A673 (cell line): ENCODE measurements at places on chromosomes 13 and 19. TPM values are rescaled to one million over a fixed set of nuclear protein-coding genes. Genes with fewer than 3 reads are reported as not detected.

Gene CBLC
- total RNA-seq: not detected in 2 replicates

DNA sequence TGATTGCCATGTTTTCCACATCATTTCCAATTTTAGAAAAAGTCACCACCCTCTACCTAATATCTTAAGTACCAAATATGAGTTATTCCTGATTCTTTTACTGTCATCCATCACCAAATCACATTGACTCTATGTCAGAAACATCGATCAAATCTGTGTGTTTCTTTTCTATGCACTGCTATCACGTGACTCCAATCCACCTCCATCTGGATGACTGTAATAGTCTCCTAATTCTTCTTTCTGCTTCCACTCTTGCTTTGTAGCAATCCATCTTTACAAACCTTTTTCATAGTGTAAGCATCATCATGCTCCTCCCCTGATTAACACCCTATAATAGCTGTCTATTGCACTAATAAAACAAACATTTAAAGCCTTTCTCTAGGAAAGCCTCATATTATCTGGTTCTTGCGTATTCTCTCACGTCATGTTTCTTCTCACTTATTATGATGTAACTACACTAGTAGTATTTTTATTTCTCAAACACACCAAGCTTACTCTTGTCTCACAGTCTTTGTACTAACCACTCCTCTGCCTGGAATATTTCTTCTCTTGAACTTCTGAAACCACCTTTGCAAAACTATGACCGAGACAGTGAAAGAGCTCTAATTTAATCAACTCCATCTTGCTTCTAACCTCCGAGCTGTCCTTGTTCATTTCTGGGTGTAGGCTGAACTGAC, 10.7 kb upstream of the FPR3 start:
- no peak for DNase-seq

Gene TICAM1
- 5.6 and 7.0 TPM in 2 replicates for total RNA-seq

GRCh38 chr13:74662905-74663304, 528.7 kb upstream of the KLF12 start:
- DNase-seq: no peak

Gene TUBB4A
- 27.0 and 45.2 TPM in 2 replicates for total RNA-seq

- DNase-seq: no peak
Measured at GRCh38 chr19:38267761-38268483, 3.5 kb downstream of the SPINT2 start.

DNA sequence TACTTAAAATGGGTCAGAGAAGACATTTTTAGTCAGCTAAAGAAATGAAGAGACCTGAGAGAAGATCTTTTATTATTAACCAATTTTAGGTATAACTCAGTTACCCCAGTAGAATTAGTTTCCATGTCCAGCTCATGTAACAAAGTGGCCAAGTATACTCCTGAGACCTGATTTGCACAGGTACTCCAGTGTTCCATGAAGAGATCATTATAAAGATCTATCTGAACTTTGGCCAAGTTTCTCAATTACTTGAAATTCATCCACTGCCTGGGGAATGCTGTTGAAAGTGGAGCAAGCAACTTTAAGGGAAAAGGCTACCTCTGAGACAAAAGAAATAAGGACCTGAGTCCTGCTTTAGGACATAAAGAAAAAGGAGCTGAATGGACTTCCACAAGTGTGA, 47.0 kb downstream of the EDNRB start:
- no peak for DNase-seq

DNA sequence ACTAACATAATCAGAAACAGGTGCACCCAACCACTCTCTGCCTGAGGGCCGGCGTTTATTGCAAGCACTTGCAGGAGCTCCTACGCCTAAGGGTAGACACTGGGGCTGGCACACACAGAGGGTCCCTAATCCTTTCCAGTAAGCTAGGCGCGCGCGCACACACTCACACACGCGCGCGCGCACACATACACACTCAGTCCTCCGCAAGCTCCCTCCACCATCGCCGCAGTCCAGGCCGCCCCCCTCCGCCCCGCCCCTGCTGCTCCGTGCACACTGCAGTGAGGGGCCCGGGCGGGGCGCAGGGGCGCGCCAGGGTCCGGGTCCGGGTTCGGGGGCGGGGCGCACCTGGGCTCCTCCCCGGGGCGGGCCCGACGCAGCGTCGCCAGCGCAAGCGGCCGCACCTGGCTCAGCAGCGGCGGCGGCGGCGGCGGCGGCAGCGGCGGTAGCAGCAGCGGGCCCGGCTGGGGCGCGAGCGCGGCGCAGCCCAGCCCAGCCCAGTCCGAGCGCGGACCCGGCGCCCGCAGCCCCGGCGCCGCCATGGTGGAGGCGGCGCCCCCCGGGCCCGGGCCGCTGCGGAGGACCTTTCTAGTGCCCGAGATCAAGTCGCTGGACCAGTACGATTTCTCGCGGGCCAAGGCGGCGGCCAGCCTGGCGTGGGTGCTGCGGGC, at the start of gene CAMSAP3:
Gene CAMSAP3 (plus strand): TSS at position 398 of the 668 bp plus-strand sequence. CDS start 140 bp downstream, at position 538.
- peak; percentile 67 for DNase-seq

Gene CLEC17A
- not detected in 2 replicates for total RNA-seq

Gene THSD1
- 0.13 and 0.39 TPM in 2 replicates for total RNA-seq

GRCh38 chr13:99415851-99416331, 85.4 kb upstream of the TM9SF2 start:
- no peak for DNase-seq

Gene PSG3
- total RNA-seq: not detected in 2 replicates

DNA sequence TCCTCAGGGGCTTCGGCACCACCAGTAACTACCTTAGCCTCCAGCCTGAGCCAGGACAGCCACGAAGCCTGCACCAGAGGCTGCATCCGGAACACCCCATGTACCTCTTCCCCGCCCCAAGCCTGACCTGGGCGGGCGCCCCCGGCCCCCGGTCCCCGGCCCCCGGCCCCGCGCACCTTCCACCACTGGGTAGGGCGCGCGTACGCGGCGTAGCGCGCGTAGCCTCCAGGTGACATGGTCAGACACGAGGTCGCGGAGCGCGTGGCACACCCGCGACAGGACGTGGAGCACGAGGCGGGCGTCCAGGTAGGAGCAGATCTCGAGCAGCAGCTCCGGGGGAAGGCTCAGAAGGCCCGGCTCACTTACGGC, 450 bp downstream of the FBXW9 start:
- DNase-seq: no peak

- no peak for DNase-seq
Measured at GRCh38 chr13:45576466-45576865, 39.1 kb downstream of the ERICH6B start.

GRCh38 chr13:80499536-80500290, 158.8 kb upstream of the SPRY2 start:
- no peak for DNase-seq

DNA sequence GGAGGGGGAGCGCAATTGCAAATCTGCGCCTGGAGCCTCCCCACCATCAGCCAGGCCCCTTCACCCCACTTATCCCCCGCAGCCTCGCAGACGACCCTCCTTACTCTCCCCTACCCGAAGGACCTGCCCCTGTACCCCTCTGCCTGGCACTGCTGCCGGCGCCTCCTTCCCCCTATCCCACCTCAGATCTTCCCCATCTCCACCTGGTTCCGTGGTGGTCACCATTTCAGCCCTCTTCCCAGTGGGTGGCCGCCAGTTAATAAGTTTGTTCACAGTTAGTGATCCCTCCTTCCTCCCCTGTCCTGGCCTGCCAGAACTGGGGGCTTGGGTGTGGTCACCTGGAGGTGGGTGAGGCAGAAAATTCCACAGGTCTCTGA, 397 bp downstream of the SLC44A2 start:
- no peak for DNase-seq

Gene PABPC3
- 0.24 TPM in 1 of 2 replicates, not detected in the other for total RNA-seq

DNA sequence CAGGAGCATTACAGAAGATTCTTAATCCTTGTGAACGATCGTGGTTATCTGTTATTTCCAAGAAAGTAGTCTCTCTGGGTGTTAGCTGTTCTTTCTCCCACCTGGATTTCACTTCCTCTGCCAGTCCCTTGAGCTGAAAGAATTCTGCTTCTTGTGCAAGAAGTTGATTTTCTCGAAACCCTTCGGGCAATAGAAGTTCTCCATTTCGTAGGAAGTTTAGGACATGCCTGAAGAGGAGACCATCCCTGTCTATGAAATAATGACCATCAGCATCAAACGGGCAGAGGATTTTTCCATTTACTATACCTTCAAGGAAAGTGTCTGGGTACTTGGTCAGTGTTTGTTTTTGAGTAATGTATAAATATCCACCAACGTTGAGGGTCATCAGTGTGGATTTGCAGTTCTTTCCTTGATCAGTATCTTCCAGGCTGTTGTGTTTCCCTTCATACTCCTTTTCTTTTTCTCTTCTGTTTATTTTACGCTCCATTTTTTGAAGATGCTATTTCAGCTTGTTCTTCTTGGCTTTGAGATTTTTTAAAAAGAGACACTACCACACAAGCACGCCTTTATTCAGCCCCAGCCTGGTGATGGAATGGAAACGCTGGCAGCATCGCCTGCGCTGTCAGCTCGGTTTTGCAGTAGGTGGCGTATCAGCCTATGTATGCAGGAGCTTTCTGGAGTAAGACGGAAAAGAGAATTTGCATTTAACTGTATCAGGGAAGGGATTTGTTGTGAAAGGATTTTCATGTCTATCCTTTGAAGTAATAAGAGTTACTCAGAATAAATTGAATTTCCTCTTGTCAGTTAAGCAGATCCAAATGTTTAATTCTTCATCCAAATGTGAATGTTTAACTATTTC, 6.5 kb downstream of the KCTD4 start:
- DNase-seq: peak; percentile 58

Gene FOXA3
- total RNA-seq: not detected in 2 replicates

GRCh38 chr13:36712770-36713169, 39.0 kb downstream of the SERTM1 start:
- peak; percentile 64 for DNase-seq

DNA sequence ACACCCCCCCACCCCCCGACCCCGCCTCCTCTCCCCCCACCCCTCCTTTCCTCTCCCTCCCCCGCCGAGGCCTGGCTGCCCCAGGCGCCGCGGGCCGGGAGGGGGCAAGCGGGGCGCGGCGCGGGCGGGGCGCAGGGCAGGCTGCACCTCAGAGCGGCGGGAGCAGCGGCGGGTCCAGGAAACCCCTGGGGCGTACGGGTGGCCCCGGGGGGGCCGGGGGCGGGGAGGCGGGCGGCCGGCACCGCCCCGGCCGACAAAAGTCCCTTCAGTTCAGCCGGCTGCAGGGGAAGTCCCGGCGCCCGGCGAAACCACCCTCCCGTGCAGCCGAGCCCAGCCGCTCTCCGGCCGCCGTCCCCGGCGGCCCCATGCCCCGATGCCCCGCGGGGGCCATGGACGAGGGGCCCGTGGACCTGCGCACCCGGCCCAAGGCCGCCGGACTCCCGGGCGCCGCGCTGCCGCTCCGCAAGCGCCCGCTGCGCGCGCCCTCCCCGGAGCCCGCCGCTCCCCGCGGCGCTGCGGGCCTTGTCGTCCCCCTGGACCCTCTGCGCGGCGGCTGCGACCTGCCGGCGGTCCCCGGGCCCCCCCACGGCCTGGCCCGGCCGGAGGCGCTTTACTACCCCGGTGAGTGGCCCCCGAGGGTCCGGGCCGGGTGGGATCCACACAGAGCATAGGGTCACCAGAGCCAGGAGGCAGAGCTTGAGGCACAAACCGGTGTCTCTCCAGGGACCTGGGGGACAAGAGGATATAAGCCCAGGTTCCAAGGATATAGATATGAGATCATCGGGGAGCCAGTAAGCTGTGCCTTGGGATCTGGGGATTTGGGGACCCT, at the start of gene BCL3:
Gene BCL3 (plus strand): TSS at position 283 of the 829 bp plus-strand sequence. CDS start 83 bp downstream, at position 366.
- no peak for DNase-seq

- DNase-seq: no peak
Measured at GRCh38 chr13:112073245-112074138, 6.5 kb downstream of the SOX1 start.

GRCh38 chr13:113047587-113047986, 58.0 kb upstream of the F7 start:
- no peak for DNase-seq

DNA sequence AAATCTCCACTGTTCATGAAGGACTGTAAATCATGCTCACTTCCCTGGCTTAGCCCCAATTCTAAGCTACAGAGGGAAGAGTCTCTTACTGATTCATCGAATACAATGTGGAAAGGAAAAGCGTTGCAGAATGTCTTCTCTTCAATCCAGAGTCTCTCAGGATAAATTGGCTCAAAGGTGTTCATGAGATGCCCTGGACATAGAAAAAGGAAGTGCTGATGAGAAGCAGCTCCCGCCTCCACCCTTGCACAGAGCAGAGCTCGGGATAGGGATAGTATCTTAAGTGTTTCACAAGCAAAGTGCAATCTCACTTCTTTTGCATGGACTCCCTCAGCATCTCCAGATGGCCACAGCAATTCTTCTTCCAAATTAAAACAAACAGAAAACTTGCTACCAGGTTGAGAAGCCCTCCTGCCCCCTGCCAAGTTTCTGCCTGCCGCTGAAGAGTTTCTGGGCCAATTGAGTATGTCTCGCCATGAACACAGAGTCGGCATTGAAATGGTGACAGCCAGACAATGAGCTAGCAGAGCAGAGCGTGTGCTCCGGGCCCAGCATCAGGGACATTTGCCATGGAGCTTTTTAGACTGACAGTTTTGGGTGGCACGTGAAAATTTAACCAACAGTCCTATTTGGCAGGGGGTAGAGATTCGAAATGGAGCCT, 85.7 kb downstream of the C13orf42 start:
- no peak for DNase-seq

- no peak for DNase-seq
Measured at GRCh38 chr13:34265046-34265679, 447.2 kb downstream of the RFC3 start.

DNA sequence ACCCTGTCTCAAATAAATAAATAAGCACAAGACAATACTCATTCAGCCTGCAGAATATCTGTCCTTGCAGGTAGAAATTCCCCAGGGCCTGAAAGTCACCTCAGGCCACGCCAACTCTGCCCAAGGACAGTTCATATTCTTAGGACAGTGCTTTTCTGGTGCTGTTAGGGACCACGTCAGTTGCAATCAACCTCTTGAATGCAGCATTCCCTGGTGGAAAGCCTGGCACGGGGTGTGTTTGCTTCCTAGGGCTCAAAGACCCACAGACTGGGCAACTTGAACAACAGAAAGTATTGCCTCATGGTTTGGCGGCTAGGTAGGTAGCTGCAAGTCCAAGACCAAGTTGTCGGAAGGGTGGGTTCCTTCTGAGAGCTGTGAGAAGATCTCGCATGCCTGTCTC, 160.3 kb downstream of the KCTD15 start:
- DNase-seq: no peak

DNA sequence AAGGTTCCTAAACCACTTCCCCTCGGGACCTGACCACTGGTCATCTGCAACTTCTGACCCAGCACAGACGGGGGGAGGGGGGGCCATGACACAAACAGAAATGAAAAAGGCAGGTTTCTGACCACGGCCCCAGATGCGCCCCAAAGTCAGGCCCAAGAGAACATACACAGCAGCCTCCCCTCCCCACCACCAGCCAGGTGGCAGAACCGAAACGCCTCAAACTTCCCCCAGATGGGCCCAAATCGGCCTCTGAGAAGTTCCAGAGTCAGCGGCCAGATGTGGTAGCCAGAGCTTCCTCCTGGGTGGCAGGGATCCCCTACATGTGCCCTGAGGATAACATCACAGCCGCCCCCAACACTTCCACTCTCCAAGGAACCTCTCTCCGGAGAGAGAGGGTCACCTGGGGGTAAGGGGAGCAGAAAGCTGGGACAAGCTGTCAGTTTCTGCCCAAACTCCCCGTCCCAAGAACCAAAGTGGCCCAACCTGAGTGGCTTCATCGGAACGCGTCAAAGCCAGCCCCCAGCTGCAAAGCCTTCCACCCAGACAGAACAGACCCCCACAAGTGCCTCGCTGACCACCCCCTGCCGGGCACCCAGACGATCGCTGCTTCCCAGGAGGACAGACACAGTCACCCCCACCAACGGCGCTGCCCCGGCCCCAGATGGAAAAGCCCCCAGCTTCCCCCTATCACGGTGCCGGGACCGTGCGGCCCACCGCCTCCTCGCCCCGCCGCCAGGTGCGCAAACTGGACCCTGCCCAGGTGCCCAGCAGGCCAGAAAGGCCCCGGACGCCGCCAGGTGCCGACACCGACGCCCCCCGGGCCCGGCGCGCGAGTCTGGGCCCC, 800 bp downstream of the ELL start:
- no peak for DNase-seq
